SJCRH30 (cell line): ENCODE measurements at places on chromosomes 6 and 20.

- DNase-seq, result no peak
Observed at GRCh38 chr20:61263084-61263695, 11.1 kb downstream of the CDH4 start.

GRCh38 chr6:82205930-82206392 lies 41.6 kb downstream of the IBTK start:
- peak; percentile 72 for DNase-seq

GRCh38 chr20:36480456-36481048 lies 60.8 kb upstream of the MYL9 start:
- DNase-seq, result no peak

DNA sequence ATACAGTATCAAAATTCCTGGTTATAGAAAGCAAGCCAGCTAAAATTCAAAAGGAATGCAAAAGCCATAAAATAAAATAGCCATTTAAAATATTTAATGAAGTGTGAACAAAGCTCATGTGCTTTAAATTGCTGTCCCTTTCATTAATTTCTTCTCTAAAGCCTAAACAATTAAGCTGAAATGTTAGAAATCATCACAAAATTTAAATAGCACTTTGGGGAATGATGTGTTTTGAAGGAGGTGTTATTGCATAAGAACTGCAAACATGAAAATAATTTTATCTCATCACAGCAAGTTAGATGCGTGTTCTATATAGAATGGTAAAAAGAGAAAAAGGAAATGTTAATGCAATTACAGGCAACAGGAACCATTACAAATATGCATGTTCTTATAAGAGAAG lies 111.0 kb downstream of the RIMS1 start:
- DNase-seq, result no peak

GRCh38 chr6:118710616-118711015 lies 59.2 kb upstream of the CEP85L start:
- DNase-seq, result no peak

- DNase-seq, result no peak
Observed at GRCh38 chr20:4069751-4070150, 54.4 kb upstream of the RNF24 start.

GRCh38 chr6:3052481-3053230 lies 15.6 kb upstream of the RIPK1 start:
- no peak for DNase-seq

GRCh38 chr6:38610050-38610625 lies 29.6 kb downstream of the BTBD9 start:
- DNase-seq, result no peak

- DNase-seq, result no peak
Observed at GRCh38 chr6:54366667-54367327, 58.6 kb downstream of the TINAG start.

- no peak for DNase-seq
Observed at GRCh38 chr6:162264581-162264980, 463.0 kb downstream of the PRKN start.

DNA sequence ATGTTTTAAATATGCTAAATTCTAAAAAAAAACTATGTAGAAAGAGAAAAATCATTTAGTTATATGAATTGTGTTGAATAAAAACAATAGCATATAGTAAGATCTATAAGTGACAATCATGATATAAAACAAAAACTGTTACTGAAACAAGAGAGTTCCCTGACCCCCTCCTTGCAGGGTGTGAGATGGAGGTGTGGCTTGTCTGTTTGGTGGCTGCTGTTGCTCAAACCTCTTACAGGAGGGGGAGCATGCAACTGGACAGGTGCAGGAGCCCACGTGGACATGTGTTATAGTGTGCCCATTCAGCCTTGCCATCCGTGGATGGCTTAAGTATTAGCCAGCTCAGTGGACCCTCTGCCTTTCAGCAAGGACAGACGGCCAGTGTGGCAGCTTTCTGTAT lies 206.7 kb downstream of the MOXD1 start:
- no peak for DNase-seq

DNA sequence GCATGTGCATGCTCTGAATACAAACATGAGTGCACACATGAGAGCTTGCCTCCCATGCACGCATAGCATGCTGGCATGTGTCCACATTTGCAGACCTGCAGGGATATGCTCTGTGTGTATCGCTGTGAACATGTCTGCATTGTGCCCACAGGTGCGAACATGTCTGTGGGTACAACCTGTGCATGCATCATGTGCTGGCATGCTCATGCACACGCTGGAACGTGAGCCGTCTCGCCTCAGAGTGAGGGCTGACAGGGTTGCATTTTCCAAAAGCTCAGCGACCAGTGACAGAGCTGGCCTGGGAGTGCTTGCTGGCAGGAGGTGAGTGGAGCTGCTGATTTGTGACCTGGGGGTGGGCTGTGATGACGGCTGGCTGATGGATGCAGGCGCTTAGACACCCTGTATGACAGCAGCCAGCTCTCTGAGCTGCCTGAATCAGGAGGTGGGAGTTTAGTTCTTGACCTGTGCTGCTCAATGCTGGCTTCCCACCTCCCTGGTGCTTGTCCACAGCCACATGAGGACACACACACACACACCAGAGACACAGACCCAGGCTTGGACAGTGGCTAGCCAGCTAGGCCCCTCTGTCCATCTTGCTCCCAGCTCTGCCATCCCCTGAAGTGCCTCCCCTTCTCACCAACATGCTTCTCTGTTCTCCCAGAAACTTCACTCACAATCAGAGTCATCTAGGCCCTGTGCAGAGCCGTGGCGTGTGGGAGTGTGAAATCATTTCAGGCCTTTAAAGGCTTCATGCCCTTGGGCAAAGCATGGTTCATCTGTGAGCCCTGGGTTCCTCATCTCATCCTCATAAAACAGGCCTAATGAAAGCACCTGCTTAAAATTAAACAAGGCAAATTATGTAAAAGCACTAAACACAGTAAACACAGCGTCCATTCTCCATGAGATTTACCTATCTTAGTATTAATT lies 51.4 kb downstream of the CD40 start:
- no peak for DNase-seq

- DNase-seq, result no peak
Observed at GRCh38 chr20:4073852-4074741, 58.7 kb upstream of the RNF24 start.

GRCh38 chr6:167163476-167164011 lies 5.8 kb upstream of the GPR31 start:
- no peak for DNase-seq

GRCh38 chr6:13550656-13551055 lies 23.7 kb upstream of the SIRT5 start:
- DNase-seq, result no peak

DNA sequence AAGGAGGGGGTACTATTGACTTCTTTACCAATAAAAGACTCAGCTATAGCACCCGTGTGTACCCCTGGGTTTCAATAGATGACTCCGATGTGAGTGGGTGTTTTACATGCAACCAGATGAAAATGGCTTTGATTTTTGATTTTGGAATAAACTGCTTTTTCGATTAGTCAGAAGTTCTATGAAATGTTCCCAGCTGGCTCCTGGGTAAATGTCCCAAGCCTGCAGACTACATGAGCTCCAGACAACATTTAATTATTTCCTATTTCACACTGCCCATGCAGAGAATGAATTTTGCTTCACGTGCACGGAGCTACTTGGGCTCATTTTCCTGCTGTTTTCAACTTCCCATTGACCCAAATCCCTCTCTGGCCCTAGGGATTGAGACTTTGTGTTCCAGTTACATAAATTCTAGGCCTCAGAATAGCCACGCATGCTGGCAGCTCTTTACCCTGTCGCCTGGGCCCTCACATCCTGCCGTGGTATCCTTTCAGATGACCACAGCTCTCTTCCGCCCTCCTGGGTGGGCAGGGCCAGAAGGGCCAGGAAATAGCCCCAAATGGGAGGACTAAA lies 59.7 kb downstream of the GPR6 start:
- no peak for DNase-seq

DNA sequence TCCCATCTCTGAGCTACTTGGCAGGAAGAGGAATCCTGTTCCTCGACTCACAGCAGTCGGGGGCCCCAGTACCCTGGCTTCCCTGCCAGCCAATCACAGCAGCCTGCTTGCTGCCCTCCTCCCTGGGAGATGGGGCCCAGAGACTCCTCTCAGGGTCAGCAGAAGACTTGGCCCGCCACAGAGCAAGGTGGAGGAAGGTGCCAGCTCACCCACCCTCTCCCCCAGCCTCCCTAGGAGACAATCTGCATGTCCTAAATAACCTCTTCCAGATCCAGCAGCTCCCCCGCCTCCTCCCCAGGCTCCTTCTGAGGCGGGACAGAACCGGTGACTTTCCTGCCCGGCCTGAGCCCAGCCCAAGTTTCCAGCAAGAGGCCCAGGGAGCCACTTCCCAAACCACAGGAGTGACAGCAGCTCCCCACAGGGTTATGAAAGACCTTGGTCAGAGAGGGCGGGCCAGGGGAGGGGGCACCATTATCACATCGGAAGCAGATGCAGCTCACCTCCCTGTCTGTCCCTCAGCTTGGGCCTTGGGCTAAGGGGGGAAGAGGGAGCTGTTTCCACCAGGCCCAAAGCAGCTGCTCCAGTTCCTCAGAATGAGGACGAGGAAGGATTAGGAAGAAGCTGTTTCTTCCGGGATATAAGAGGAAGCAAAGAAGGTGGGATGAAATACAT lies 2.3 kb downstream of the CCND3 start:
- DNase-seq, result peak; percentile 94

DNA sequence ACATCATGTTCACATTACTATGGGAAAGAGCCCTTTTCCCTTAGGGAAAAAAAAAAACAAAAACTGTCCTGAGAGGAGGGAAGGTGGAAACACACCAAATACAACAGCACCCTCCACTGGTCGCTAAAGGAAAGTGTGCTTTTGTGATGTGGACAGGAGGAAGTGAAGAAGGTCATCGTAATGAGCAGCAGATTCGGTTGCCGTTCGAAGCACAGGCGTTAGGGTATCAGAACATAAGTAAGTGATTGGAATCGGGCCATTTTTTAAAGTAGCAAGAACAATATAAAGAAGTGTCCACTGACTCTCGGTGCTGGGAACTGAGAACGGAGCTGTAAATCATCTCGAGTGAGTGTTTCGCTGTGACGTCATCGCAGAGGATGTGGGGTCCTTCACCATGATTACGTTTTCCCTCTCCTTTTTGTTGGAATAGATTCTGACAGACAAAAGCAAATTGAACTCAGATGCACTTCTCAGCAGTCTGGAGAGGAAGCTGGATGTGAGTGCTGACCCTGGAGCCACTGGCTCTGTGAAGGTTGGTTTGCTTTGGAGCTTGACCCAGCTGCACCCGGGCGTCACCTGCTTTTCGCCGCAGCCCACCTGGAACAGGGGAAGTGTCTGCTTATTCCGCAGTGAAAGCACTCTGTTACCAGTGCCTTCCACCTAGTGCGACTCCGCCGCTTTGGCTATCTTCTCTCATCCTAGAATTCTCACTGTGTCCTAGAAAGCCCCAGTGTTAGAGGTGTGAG lies 203.6 kb upstream of the GMDS start:
- DNase-seq, result peak; percentile 82

- DNase-seq, result peak; percentile 43
Observed at GRCh38 chr6:26375270-26375669, 7.6 kb upstream of the BTN2A2 start.

GRCh38 chr20:21232546-21233280 lies 70.4 kb upstream of the XRN2 start:
- peak; percentile 53 for DNase-seq

GRCh38 chr20:53750827-53751619 lies 157.4 kb upstream of the ZNF217 start:
- DNase-seq, result peak; percentile 33

- DNase-seq, result no peak
Observed at GRCh38 chr6:6994796-6995195, 113.0 kb upstream of the RREB1 start.

GRCh38 chr6:155493026-155493693 lies 37.5 kb upstream of the NOX3 start:
- no peak for DNase-seq

- peak; percentile 31 for DNase-seq
Observed at GRCh38 chr6:11172501-11173327, 59.8 kb downstream of the NEDD9 start.
